Frontal cortex (tissue), 4 donors: ENCODE measurements at places on chromosomes 4 and X. TPM values are rescaled to one million over a fixed set of nuclear protein-coding genes. Genes with fewer than 3 reads are reported as not detected.

GRCh38 chrX:96183843-96184242, 500.8 kb upstream of the DIAPH2 start:
- DNase-seq = no peak

- DNase-seq = no peak
Measured at GRCh38 chr4:123259676-123260646, 136.6 kb upstream of the SPRY1 start.

- no peak for DNase-seq
Measured at GRCh38 chr4:107548211-107548905, 171.7 kb downstream of the PAPSS1 start.

Gene MAGEA12
- not detected for total RNA-seq

GRCh38 chr4:9847968-9848748, 66.7 kb downstream of the DRD5 start:
- no peak for DNase-seq

Gene L1CAM
- total RNA-seq = 101 TPM

Gene GSX2
- total RNA-seq = 3.3 TPM

- DNase-seq = no peak
Measured at GRCh38 chr4:164906368-164906767, 29.4 kb downstream of the APELA start.
